DMS153 (cell line): ENCODE measurements at places on chromosomes 12 and 14.

- no peak for DNase-seq
Measured at GRCh38 chr12:115500872-115501271, 776.6 kb downstream of the MED13L start.

GRCh38 chr12:132190012-132190755 is 45.9 kb downstream of the NOC4L start:
- DNase-seq, result no peak

DNA sequence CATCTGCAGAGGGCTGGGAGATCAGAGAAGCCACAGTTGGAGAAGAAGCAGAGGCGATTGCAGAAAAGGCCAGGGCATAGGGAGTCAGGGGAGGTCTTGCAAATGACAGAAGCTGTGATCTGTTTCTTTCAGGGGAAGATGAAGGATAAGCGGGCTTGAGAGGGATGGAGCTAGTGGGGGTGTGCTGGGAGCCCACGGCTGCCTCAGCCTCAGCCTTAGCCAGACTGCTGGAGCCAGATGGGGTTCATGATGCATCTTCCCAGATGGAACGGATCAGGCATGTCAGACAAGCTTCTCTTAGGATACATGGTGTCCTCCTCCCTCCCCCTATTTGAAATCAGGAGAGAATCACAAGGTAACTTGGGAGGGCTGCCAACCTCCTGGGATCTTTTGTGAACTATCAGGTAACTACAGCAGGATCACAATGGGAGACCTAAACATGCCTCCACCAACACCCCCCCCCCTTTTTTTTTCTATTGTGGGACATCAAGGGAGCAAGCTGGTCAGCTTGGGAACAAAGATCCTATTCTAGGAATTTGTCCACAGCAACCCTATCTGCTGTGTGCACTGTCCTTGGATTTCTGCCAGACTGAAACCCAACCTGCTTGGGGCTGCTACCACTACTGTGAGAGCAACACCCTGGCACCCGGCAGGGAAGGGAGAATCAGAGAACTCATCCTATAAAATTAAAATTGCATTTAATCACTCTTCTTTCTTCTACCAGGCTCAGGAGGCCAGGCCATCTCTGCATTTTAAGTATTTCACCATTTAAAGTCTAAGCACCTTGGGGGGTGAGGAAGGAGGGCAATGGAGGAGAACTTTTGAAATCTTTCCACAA is 10.7 kb upstream of the ATP2A2 start:
- DNase-seq, result peak; percentile 80

GRCh38 chr12:88266806-88267360 is 124.8 kb downstream of the TMTC3 start:
- DNase-seq, result no peak

DNA sequence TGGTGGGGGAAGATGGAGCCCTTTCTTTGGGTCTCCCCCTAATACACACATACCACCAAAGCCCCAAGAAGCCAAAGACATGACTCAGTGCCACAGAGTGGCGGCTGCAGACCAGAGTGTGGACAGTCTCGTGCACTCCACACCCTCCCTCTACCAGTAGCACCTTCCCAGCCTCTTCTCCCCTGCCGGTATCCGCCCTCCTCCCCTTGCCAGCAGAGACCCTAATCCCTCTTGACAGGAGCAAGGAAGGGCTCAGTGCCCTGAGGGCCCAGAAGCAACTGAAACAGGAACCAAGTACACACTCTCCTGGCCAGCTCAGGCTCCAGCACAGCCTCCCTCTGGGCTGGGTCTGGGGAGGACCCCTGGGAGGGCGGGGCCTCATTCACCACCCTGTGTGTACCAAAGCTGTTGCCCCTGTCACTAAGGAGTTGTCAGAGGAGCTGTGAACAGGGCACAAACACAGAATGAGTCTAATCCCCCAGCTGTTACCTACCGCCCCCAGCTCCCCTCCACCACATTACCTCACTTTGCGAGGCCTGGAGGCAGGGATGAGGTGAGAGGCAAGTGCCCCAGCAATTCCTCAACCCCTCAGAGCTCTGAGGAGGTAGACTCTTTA is 8.2 kb downstream of the SPRYD3 start:
- no peak for DNase-seq

- no peak for DNase-seq
Measured at GRCh38 chr14:60642270-60643140, 6.8 kb downstream of the SIX1 start.

GRCh38 chr14:52121441-52121840 is 52.6 kb upstream of the NID2 start:
- DNase-seq, result no peak
